Pulmonary artery endothelial cell (primary cell): ENCODE measurements at places on chromosomes 2 and 18. TPM values are rescaled to one million over a fixed set of nuclear protein-coding genes. Genes with fewer than 3 reads are reported as not detected.

GRCh38 chr2:216206041-216206703 lies 97.0 kb downstream of the XRCC5 start:
- DNase-seq, result no peak

GRCh38 chr18:44602380-44602779 lies 78.3 kb upstream of the SETBP1 start:
- DNase-seq, result no peak

- DNase-seq, result no peak
Measured at GRCh38 chr2:160956243-160956802, 203.9 kb upstream of the TANK start.

GRCh38 chr2:221169724-221170123 lies 402.4 kb downstream of the EPHA4 start:
- no peak for DNase-seq

DNA sequence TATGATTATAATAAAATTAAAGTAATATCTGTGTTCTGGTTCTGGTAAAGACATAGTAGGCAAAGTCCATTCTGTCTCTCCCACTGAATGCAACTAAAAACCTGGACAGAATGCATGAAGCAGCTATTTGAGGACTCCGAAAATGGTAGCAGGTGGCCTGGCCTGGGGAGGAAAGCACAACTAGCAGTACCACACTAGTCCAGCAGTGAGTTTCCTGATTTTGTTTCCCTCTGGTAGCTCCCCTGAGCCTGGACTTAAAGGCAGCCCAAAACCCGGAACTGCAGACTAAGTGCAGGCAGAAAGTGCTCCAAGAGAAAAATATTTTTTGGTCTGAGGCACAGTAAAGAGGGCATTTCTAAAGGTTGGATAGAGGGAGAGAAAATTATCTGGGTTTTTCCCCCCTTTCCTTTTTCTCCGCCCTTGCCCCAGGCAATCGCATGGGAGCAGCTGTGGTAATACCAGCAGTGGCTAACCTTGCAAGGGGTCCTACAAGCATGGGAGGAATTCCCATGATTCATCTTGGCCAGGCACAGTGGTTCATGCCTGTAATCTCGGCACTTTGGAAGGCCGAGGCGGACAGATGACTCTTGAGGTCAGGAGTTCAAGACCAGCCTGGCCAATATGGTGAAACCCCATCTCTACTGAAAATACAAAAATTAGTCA lies 32.3 kb downstream of the ASXL2 start:
- DNase-seq, result no peak

DNA sequence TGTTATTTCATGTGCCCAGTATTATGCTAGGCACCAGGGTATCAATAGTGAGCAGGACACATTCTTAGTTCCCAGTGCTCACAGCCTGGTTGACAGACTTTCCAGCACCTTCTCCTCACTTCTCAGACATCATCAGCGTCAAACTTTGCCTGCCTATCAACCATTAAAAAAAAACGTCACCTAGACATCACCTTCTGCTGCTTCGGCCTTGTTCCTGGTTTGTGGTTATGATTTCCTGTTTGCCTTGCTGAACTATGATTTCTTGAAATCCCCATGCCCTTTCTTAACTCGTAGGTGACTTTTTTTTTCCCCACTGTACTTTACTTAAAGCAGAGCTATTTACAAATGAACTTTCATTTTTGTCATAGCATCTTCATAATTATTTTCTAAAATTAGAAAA lies 60.4 kb upstream of the NABP1 start:
- no peak for DNase-seq

DNA sequence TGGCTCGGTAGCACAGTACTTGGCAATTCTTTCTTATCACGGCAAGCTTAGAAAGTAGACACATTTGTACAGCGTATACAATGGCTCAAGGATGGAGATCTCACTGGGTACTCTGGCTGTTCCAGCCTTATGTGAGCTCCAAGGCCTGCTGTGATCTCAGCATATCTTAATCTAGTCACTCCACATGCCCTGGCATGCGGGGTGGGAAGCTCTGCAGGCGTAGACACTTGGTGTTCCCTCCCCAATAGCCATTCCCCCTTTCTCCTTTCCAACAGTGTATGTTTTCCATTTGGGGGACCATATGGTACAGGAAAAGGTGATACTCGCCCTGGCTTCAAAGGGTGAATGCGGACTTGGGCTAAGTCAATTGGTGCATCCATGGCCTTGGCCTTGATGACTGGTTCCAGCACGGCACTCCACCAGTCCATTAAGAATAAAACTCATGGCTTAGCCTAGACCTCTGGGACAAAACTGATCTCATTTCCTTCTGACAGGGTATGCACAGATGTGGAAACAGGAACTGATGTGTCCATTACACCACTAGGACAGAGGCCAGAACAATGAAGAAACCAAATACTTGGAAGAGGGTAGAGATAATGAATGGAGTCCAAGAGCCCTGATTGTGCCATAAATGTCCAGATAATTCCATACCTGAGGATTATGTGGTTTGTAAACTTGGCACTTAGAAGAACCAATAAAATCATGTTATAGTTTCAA lies 28.4 kb downstream of the TGIF1 start:
- DNase-seq, result no peak

DNA sequence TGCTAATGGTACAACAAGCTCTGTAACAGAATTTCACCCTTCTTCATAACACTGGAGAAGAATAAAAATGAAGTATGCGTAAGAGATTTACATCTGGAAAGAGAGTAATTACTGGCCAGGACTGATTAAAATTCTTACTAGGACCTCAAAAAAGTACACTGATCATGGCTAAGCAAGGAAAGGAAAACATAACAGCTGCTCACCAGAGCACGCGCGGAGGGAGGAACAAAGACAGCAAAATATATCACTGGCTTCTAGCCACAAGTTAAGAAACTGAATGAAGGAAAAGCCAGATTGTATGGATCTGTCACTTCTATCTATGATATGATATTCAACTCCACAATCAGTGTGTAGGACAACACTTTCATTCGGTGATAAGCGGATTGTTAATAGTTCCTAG lies 15.6 kb upstream of the CYTIP start:
- no peak for DNase-seq

- no peak for DNase-seq
Measured at GRCh38 chr2:206368933-206369569, 74.3 kb upstream of the ADAM23 start.

- peak; percentile 58 for DNase-seq
Measured at GRCh38 chr2:173027181-173028128, 48.2 kb upstream of the MAP3K20 start.

GRCh38 chr2:83850071-83850725 lies 608.9 kb downstream of the SUCLG1 start:
- no peak for DNase-seq

DNA sequence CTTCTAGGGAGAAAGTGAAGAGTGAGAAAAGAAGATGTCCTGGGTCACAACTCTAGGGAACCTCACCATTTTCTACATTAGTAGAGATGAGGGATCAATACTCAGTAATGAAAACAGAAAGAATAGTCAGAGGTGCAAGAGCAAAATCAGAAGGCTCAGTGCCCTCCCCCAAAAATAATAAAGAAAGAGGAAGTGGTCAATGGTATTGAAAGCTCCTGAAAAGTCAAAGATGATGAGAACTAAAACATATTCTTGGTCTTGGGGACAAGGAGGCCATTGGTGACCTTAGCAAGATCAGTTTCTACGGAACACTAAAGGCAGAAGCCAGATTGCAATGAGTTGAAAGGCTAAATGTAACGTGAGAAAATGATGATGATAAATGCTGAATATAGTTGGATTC lies 24.5 kb upstream of the MYO1B start:
- no peak for DNase-seq

DNA sequence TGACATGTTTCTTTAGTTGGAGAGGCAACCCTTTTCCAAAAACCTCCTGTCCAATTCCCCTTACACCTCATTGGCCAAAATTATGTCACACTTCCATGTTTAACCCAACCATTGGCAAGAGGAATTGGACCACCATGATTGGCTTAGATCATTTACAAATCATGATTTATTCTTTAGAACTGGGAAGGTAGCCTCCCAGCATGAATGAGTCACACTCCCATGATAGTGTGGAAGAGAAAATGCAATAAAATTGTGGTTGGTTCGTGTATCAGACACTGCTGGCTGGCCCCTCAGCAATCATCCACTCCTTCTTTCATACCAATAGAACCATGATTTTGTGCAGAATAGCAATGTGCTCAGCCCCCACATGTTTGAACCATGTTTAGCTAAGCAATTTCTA lies 156.6 kb upstream of the ACVR2A start:
- DNase-seq, result no peak

GRCh38 chr2:105540642-105541041 lies 141.8 kb upstream of the FHL2 start:
- no peak for DNase-seq

GRCh38 chr18:39531659-39532058 lies 1966.1 kb upstream of the CELF4 start:
- DNase-seq, result no peak

DNA sequence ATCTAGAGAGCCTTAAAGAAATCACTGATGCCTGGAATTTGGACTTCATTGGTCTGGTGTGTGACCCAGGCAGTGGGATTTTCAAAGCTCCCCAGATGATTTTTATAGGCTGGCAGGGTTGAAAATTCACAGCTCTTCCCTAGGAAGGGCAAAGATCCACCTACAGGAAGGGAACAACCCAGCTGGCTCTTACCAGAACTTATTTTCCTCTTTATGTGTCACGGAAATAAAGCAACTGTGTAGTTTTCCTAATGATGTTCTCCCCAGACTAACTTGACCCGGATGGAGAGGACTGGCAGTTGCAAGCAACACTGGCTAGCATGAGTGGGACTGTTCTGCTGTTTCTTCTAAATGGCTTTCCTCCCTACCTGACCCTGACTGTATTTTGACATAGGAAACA lies 235.6 kb downstream of the ALPK2 start:
- DNase-seq, result no peak

DNA sequence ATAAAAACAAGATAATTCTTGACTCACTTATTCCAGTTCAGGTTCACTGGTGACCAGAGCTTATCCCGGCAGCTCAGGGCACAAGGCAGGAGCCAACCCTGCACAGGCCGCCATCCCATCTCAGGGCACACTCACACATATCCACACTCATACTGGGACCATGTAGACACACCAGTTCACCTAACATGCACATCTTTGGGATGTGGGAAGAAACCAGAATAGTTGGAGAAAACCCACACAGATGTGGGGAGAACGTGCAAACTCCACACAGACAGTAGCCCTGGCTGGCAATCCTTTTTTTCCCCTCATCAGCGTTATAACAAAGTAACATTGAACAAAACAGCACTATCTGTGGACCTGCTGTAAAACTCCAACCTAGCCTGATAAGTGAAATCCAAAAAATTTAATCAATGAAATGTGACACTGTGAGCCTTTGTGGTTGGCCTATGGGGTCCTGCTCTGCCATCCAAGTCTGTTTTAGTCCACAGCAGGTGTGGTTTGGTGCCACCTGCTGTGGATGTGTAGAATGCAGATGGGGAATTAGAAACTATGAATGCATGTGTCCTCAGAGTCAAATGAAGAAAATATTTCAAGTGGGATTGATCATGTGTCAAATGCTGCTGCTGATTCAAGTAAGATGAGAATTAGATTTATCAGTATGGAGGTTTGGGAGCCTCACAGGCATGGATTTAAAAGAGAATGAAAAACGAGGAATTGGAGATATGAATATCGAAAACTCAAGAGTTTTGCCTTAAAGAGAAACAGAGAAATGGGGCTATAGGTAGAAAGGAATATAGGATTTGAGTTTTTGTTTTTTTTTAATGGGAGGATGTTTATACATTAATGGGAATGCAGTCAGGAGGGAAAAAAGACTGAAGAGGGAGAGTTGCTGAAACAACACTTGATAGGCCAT lies 47.0 kb downstream of the UGP2 start:
- DNase-seq, result no peak

DNA sequence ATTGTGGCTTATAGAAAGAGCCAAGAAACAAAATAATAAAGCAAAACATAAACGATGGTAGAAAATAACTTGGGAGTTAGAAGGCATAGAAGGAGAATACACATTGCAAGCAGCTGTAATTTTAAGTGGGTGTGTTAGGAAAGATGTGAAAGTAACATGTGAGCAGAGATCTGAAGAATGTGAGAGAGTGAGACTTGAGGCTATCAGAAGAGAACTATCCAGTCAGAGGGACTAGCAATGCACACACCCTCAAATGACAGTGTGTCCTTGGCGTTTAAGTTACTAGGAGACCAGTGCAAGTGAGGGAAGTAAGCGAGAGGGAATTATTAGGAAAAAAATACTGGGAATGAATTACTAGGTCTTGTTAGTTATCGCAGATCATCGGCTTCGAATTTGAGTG lies 304.9 kb downstream of the DSEL start:
- no peak for DNase-seq

- no peak for DNase-seq
Measured at GRCh38 chr2:212814941-212815340, 276.3 kb upstream of the ERBB4 start.

- no peak for DNase-seq
Measured at GRCh38 chr2:147521936-147522335, 322.9 kb upstream of the ACVR2A start.

GRCh38 chr2:217086038-217086522 lies 226.2 kb upstream of the TNP1 start:
- no peak for DNase-seq

- peak; percentile 57 for DNase-seq
Measured at GRCh38 chr18:7945882-7946281, 378.8 kb downstream of the PTPRM start.

GRCh38 chr2:7133521-7133920 lies 216.3 kb downstream of the RNF144A start:
- no peak for DNase-seq

- no peak for DNase-seq
Measured at GRCh38 chr18:14927701-14928100, 179.7 kb downstream of the ANKRD30B start.

GRCh38 chr2:150472511-150472899 lies 15.0 kb downstream of the RND3 start:
- no peak for DNase-seq

GRCh38 chr2:150160058-150160457 lies 327.4 kb downstream of the RND3 start:
- no peak for DNase-seq

ALLC gene
- total RNA-seq, result not detected in 2 replicates

IFIH1 gene
- total RNA-seq, result 7.3 and 13.7 TPM in 2 replicates

HNMT gene
- 9.2 and 11.3 TPM in 2 replicates for total RNA-seq

CMPK2 gene
- 0.39 and 0.92 TPM in 2 replicates for total RNA-seq

TSPYL6 gene
- not detected in 2 replicates for total RNA-seq

STPG4 gene
- 0.11 TPM in 1 of 2 replicates, not detected in the other for total RNA-seq

CTLA4 gene
- total RNA-seq, result not detected in 2 replicates

MYO5B gene
- total RNA-seq, result 0.14 and 0.20 TPM in 2 replicates

SIGLEC15 gene
- total RNA-seq, result 0.13 TPM in 1 of 2 replicates, not detected in the other

SALL3 gene
- 0.20 and 1.1 TPM in 2 replicates for total RNA-seq

COLEC11 gene
- total RNA-seq, result 0.13 and 0.35 TPM in 2 replicates

CTAGE1 gene
- not detected in 2 replicates for total RNA-seq

CPO gene
- total RNA-seq, result not detected in 2 replicates

KCNK3 gene
- total RNA-seq, result not detected in 2 replicates

RAX gene
- not detected in 2 replicates for total RNA-seq

ABCG5 gene
- total RNA-seq, result not detected in 2 replicates

AFTPH gene
- 30.3 and 34.4 TPM in 2 replicates for total RNA-seq

RNF144A gene
- 2.5 and 5.3 TPM in 2 replicates for total RNA-seq

PHLPP1 gene
- total RNA-seq, result 4.6 and 7.1 TPM in 2 replicates

UGT1A8 gene
- not detected in 2 replicates for total RNA-seq
